Ureter (tissue), 1 donor: ENCODE measurements at places on chromosomes 2 and 18.

- no peak for DNase-seq
Observed at GRCh38 chr2:212282671-212283261, 255.8 kb downstream of the ERBB4 start.

DNA sequence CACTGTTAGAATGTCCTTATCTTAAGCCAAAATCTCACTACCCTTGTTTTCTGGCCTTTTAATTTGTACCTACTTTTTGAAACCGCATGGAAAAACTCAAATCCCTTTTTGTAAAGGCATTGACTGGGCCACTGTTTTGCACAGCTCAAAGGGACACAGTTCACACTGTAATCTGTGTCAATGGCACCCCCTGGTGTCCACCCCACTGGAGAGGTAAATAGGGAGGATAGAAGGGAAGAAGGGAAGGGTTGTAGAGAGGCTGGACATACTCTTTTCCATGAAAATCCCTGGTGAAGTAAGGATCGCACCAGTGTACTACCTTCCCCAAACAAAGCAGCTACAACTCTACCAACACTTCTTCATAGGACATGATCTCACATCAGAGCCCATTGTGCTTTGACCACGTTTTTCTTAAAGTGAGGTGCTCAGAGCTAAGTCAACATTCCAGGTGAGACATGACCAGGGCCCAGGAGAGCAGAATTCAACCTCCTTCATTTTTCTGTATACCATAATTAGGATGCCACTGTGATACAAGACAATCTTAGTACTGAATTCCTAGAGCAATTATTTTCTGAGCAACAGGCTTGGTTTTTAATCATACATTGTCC, 92.4 kb upstream of the RMDN2 start:
- DNase-seq, result peak; percentile 92

DNA sequence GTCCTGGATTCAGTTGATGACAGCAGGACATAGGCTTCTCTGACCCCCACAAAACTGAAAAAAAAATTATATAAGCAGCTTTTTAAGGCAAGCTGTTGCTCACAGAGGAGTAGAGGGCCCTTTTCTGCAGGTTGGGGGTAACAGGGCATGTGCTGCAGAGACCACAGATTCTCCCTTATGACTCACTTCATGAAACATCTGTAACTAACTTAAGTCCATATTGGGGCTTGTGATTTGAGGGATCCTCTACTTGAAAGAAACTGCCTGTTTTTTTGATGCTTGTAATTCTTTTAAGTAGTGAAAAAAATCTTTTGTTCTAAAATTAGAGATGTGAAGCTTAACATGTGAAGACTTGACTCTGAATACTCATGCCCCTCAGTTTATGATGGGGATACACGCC, 33.4 kb downstream of the XRCC5 start:
- DNase-seq, result no peak

DNA sequence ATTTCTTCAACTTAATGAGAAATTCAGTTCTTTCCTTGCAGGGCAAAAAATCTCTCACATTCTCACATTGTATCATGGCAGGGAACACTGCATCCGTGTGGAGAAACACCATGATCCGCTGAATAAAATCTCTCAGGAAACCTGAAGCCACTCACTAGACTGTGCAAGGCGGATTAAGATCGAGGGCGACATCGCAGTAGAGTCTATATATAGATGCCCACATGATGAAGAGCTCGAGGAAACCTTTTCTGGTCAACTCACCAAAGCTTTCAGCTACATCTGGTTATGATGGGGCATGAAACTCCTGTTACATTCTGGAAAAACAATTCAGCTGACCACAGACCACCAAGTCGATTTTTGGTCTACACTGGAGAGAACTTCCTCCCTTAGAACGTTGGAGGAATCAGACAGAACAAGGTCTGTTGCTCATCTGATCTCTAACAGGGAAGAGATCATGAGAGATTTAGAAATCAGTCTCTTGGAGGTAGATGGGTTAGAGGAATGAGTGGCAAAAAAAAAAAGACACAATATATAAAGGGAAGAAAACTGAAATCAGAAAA, 162.9 kb upstream of the ZNF516 start:
- peak; percentile 38 for DNase-seq

DNA sequence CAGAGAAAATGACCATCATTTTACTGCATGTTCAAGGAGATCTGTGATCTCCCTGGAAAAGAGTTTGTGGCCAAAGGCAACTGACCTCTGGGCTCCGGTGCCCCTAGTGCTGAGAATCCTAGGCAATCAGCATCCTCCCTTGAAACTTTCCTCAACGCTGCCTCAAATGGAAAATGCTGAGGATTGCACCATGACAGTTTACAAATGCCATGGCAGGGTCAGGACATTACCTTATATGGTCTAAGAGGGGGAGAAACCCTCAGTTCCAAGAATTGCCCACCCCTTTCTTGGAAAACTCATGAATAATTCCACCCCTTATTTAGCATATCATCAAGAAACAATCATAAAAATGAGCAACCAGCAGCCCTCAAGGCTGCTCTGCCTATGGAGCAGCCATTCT, 48.3 kb downstream of the ALPK2 start:
- no peak for DNase-seq

DNA sequence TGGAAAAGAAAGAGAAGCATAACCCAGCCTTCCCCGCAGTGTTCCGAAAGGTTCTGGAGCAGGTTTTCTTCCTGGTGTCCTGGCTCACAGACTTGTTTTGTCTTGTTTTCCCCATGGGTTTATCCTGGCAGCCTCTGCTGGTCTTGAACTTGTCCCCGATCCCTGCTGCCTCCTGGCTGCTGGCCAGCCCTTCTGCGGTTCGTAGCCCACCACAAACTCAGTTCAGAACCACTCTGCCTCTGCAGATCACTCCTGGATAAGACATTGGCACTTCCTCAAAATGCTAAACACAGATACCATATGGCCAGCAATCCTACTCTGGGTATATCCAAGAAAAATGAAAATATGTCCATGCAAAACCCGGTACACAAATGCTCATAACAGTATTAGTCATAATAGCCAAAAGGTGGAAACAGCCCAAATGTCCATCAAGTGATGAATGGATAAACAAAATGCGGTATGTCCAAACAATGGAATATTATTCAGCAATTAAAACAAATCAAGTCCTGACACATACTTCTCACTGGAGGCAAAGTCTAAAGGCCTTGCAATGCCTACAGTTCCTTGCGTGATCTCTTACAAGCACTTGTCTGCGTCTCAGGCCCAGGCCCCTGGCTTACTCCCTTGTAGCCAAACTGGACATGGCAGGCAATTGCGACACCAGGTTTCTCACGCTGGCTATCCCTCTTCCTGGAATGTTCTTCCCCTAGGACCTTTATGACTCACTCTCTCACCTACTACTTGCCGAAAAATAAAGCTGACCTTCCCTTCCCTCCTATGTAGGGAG, 28.0 kb upstream of the ARHGEF4 start:
- DNase-seq, result no peak

DNA sequence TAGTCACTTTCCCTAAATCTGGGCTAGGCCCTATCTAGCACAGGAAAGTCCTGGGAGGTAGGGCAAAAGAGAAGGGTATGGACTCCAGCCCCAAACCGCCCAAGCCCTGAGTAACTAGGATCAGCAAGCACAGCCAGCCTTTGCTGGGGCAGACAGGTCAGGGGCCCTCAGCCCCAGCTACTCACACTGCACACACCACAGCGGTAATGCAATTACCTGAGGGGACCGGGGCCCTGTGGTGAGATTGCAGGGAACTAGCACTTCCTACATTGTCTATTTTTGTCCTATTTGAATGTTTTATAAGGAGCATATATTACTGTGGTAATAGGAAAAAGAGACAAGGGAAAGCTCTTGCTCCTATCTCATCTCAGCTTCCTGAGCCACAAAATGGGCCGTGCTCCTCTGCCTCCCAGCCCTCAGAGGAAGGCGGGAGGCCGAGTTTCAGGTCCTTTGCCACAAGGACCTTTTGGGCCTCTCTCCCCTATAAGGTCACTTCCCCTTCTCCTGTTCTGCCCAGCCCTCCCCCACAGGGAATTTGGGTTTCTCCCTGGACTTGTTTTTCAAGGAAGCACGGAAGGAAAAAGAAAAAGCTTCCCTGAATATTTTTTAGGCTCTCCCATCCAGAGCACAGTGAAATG, 20.5 kb downstream of the RAB11FIP5 start:
- DNase-seq, result no peak

DNA sequence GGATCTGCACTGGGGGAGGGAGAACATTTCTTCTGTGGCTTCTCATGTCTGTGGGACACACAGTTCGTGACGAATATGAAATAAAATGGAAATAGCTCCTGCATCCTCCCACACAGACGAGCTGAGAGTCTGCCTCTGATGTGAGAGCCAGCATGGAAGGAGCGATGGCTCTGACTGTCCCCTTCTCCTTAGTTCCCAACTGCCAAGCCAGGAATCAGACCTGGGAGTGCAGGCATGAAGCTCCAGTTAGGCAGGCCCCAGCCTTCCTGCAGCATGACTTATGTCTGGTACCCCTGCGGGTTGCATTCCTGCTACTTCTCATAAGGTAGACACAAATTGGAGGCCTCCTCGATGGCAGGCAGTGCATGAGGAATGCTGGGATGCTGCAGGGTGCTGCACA, 56.2 kb downstream of the PRKCE start:
- DNase-seq, result no peak

- DNase-seq, result no peak
Observed at GRCh38 chr2:238509151-238509835, 82.6 kb downstream of the ASB1 start.

GRCh38 chr18:70491734-70492348, 203.0 kb downstream of the SOCS6 start:
- DNase-seq, result no peak

GRCh38 chr18:54928236-54928635, 31.0 kb downstream of the CCDC68 start:
- no peak for DNase-seq

GRCh38 chr2:163466331-163467250, 269.2 kb downstream of the FIGN start:
- no peak for DNase-seq

DNA sequence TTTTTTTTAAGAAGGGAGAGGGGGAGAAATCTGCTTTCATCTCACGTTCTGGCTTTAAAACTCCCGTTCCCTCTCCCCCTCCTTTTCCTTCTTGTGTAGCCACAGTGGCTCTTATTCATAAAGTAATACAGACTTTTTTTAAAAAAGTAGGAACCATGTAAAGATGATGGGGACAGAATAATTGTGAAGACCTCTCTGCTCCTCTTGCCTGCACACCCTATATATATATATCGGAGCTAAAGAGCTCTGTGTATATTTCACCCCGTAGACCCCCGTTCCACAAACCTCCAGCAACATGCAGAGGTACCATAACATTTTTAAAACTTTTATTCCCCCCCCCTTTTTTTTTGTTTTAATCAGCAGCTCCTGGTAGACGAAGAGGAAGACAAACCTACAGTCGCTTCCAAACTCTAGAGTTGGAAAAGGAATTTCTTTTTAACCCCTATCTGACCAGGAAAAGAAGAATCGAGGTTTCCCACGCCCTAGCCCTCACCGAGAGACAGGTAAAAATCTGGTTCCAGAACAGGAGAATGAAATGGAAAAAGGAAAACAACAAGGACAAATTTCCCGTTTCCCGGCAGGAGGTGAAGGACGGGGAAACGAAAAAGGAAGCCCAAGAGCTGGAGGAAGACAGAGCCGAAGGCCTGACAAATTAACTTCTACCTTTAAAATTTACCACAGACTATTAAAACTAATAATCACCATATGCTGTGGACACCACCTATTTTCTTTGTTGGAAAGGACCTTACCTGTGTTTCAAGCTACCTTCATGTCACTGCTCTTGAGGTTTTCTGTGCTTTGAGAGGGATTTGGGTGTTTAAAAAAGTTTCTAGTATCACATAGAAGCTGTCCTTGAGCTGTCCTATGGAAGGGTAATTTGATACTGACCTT, 1.7 kb downstream of the HOXD8 start:
- DNase-seq, result no peak

DNA sequence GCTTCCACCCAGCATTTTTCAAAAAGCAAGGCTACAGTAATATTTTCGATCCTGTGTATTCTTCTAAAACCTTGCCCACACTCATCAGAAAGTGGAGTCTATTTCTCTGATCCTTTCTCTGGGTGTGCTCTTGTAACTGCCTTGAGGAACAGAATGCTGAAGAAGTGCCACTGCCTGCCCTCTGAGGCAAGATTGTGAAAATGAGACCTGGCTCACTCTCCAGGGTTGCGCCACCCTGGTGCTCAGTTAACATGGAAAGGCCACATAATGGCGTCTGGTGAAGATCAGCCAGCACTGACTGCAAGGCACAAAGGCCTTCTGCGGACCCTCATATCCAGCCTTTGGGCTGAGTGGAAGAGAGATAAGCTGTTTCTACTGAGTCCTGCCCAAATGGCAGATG, 11.2 kb upstream of the SH3RF3 start:
- DNase-seq, result no peak

DNA sequence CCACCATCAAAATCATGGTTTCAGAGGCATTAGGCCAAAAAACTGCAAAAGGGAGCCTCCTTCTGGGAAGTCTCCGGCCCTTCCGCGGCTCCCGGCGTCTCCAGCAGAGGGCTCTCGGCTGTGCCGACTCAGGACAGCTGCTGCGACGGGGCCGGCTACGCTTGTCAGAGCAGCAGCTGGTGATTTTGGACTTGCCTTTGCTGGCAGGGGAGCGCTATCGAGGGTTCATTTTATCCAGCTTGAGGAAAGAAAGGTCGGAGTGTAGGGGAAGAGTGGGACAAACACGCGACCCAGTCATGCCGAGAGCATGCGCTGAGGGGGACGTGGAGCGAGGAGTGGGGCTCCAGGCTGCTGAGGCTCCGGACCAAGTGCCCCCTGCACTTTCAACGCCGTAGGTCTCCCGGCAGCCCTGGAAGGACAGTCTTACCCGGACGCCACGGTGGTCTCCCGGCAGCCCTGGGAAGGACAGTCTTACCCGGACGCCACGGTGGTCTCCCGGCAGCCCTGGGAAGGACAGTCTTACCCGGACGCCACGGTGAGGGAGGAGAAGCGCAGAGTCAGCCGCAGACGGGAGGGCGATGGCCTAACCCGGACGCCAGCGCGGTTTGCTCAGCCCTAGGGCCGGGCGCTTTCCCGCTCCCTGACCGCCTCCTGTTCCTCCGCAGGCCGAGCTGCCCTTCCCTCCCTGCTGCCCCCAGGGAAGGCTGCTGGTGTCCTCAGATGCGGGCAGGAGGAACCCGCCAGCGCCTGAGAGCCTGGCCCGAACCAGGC, 21.7 kb downstream of the DDX18 start:
- DNase-seq, result peak; percentile 84

- DNase-seq, result no peak
Observed at GRCh38 chr2:240136671-240137292, 677 bp upstream of the COPS9 start.
